ENCODE measurements at places on chromosomes 16 and 17.

- DNase-seq = no peak
Measured at GRCh38 chr16:31464348-31464769, 5.1 kb downstream of the ARMC5 start.

DNA sequence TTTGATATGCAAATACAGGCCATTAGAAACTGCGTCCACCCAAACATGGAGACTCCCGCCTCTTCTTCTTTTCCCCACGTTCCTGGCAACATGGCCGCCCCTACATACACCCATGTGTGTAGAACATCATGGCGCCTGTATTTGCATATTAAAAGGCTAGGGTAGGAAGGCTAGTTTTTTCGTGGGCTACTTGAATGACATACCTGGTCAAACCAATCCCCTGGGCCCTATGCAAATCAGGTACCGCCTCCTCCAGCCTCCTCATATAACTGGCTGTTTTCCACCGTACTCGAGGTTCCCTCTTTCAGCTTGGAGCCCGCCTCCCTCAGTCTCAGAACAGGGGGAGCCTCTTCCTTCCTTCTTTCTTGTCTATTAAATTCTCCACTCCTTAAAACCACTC is 840 bp upstream of the CD300LB start:
- peak; percentile 37 for DNase-seq

- DNase-seq = no peak
Measured at GRCh38 chr16:8950580-8951077, 13.1 kb downstream of the USP7 start.

DNA sequence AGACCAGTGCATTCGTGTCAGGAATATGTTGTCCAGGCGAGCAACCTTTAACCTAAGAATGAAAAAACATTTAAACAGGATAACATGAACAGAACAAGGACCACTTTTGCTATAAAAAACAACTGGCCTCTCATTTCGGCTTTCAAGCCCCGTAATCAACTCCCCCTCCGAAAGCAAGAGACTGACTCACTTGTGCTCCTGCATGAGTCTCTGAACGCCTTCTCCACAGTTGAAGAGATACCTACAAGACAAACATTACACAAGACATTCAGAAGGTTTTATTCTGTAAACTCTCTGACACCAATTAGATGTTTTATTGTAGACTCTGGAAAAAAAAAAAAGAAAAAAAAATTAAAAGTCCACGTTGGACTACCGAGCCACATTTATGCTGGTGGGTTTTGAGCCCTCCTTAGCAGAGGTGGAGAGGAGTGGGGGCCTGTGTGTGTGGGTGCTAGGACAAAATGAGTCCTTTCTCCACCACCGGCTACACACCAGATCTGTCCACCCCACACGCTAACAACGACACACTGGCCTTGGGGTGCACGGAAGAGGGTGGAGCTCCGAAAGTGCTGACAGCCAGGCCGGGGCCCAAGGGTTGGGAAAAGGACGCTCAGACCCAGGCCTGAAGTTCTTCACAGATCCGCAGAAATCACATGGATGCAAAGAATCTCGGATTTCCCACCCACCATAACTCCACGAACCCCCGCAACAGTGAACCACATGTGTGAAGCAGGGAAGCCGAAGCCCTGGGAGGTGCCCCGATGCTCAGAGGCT is 759 bp downstream of the ELAC2 start:
- no peak for DNase-seq

DNA sequence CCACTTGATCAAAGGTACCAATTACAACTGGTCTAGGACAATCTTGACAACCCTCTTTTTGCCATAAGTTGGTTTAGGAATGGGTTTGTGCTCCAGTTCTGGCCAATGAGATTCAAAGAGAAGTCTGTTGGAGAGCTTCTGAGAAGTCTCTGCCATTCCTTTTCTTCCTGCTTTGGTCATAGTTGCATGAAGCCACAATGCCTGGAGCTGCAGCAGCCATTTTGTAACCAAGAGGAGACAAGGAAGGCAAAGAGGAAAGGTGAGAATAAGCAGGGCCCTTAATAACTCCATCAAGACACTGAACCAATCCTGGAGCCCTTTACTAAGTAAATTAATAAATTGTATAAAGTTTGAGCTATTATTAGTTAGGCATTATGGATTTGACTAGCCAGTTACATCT is 3.4 kb upstream of the C17orf50 start:
- DNase-seq = no peak

DNA sequence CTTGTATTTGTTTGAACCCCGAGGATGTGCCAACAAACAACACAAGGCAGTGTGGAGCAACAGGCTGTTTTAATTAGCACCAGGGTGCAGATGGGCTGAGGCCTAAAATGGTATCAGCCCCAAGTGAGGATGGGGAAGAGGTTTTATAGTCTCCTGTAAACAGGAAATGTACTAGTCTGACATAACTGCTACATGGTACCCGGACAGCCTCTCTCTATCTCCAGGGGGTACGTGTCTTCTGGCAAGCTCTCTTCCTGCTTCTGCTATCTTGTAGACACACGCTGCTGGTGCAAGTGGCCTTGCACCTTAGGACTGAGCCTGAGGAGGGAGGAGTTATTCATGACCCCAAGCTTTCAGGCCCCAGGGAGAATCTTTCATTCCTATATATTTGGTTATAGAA is 2451.0 kb downstream of the TP53TG3F start:
- DNase-seq = no peak

GRCh38 chr16:19175492-19176262 is 7.6 kb downstream of the SYT17 start:
- no peak for DNase-seq

DNA sequence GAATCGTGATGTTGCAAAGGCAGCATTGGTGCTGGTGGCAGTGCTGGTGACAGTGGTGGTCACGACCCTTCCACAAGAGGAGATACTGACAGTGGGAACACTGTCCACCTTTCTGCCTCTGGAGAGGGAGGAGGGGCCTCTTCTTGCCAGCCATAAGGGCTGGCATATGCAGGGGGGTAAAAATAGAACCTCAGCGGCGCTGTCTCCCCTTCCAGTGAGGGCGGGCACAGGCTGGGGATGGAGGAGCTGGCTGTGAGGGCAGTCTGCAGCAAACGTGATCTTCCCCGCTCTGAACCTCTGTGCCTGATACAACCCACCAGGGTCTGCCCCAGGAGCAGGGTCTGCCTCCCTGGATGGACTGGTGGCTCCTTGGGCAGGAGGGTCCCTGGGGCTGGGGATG is 3.4 kb downstream of the RAP1GAP2 start:
- DNase-seq = peak; percentile 92

DNA sequence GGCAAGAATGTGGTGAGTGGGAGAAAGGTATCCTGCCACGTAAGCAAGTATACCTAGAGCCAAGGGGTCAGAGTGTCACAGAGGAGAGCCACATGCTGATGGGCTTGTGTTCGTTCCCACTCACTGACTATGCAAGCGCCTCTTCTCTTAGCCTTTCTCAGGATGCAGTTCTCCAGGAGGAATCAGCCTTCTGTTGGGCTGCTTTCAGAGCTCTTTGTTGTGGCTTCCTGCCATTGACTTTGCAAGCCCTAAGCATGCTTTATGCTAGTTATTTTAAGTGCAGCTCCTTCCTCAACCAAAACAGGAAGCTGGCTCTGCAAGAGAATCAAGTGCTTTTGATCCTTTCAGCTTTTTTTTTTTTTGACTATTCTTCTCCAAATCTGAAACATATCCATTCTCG is 66.6 kb downstream of the SIAH1 start:
- DNase-seq = peak; percentile 28

- DNase-seq = no peak
Measured at GRCh38 chr16:8634991-8635736, 13.7 kb downstream of the METTL22 start.

DNA sequence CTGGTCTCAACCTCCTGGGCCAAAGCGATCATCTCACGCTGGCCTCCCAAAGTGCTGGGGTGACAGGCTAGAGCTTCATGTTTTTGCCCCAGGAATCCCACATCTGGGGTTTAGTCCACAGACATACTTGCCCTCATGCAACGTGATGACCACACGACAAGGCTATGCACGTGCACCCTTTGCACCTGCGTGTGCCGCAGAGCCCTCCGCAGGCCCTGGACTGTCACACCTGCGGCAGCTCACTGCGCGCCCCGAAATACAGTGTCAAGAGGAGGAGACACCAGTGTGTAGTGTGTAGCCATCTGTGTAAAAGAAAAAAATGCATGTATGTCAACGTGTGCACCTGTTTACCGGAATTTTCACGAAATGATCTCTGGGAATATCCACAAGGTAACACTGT is 3.5 kb upstream of the MYADML2 start:
- DNase-seq = no peak

DNA sequence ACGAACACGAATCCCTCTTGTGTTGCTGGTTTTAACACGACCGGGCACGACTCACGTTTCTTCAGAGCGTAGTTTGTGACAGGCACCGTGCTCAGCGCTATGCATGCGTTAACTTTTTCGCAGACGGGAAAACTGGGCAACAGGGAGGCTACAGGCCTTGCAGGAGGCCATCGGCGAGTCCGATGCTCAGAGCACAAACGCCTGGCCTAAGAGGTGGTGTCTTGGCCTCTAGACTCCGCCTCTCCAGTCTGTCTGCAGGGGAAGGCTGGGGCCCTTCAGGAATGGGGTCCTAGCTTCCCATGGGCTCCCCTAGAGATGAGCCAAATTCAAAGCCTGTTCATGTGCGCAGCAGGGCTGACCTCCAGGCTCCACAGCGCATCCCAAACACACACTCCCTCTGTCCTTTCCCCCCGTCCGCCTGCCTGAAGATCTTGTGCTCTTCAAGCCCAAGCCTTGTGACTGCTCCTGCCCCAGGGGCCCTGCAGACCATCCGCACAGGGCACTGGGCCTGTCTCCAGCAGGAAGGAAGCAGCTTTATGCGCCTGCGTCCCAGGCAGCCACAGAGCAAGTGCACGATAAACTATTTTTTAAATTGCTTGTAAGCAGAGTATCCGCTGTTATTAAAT is 3.1 kb downstream of the CLCN7 start:
- no peak for DNase-seq

GRCh38 chr17:81428516-81428915 is 33.3 kb downstream of the BAHCC1 start:
- no peak for DNase-seq

- DNase-seq = no peak
Measured at GRCh38 chr17:80959330-80960036, 32.2 kb upstream of the CHMP6 start.

DNA sequence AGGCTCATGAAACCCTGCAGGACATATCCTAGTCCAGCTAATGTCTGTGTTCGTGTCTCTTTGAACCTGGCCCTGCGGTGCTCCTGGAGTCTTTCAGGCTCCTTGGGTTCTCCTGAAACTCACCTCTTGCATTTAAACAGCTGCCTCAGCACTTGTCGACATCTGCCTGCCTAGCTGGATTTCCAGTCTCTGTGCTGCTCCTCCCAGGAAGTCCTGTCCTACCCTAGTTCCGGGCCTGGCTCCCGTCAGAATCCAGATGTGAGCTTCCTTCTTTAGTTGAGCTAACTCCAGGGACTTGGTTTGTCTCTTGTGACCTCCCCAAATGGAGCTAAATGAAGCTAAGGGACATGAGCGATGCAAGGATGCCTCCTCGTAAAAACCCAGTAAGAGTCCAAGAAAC is 155.2 kb upstream of the PIRT start:
- no peak for DNase-seq

DNA sequence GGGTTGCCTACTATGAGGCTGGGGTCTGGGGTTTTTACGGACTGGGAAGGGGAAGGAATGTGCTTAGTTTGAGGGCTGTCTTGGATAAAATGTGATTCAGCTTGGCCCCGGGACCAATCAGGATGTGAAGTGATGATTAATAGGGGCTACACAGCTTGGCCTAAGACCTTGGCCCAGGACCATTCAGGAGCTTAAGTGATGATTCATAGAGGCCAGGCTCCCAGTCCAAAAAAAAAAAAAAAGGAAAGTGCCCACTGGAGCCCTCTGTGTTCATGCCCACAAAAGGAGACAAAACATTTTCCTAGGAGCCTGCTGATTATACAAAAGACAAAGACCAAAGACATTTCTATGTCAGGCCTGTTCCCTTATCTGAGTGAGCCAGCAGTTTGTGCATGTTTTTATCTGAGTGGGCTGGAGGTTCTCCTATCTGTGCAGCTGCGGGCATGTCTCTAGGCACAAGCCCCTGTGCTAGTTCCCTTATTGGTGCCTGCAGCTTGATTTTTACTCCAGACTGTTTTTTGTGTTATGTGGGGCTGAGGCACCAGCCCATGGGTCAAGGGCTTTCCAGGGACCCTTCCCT is 898.2 kb upstream of the GOT2 start:
- no peak for DNase-seq

GRCh38 chr16:57131351-57131970 is 39.1 kb downstream of the CPNE2 start:
- DNase-seq = peak; percentile 96

- DNase-seq = no peak
Measured at GRCh38 chr17:81537343-81537855, 9.2 kb downstream of the FSCN2 start.

DNA sequence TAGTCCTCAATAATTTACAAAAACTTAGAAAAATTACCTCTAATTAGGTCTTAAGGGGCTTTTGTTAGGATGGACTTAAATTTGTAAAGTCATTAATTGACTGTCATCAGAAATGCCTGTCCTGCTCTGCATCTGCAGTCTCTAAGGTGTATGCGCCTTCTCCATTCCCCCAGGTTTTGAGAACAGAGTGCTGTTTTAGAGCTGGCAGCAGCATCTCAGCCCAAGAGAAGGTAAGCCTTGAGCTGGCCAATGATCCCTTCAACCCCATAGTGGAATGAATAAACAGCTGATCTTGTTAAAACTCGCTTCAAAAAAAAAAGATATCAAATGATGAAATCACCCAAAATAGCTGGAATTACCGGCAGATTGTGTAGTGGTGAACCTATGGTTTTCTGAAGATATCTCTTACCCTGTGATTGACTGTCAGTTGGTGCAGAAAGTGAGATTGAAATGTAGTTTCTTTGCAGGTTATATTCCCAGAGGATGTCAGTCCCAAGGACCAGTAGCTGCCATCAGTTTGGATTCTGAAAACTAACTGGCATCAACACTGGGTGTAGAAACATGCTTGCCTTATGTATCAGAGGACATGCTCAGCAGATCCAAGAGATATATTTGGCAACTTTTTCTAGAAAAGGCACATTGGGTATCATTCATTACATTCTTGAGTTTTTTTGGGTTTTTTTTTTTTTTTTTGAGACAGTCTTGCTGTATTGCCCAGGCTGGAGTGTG is 25.7 kb downstream of the TRPV2 start:
- DNase-seq = no peak

GRCh38 chr17:55430541-55431288 is 9.1 kb upstream of the MMD start:
- DNase-seq = no peak

DNA sequence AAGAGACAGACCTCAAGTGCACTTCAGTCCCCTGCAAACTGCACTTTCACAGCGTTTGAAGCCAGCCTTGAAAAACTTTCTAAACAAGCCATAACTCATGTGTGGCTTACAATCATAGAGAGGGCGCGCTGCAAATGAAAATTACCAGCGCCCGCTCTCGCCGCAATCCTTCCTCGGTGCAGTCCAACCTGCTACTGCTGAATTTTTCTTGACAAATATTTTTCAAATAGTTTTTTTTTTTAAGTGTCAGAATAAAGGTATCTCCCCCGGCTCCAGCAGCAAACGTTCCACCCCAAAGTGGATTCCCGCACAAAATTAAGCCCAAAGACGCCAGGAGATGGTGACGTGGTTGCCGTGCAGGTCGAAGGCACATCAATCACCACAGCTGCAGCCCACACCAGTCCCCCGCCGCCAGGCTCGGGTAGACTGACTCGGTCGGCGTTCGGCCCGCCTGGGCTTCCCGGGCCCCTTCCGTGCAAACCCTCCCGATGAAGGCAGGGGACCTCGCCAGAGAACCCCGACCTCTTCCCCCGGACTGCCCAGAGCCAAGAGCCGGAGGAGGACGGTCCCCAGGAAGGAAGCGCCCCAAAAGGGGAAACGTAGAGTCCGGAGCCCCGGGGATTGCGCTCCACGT is 630 bp downstream of the GRB2 start:
- DNase-seq = peak; percentile 36

GRCh38 chr17:29710520-29710884 is 87.8 kb upstream of the CORO6 start:
- no peak for DNase-seq

Data from posterior cingulate gyrus (tissue), 11 donors.